CD4-positive, alpha-beta T cell treated with Interleukin-15 for 4 hours (primary cell): ENCODE measurements at places on chromosomes 13 and 19.

DNA sequence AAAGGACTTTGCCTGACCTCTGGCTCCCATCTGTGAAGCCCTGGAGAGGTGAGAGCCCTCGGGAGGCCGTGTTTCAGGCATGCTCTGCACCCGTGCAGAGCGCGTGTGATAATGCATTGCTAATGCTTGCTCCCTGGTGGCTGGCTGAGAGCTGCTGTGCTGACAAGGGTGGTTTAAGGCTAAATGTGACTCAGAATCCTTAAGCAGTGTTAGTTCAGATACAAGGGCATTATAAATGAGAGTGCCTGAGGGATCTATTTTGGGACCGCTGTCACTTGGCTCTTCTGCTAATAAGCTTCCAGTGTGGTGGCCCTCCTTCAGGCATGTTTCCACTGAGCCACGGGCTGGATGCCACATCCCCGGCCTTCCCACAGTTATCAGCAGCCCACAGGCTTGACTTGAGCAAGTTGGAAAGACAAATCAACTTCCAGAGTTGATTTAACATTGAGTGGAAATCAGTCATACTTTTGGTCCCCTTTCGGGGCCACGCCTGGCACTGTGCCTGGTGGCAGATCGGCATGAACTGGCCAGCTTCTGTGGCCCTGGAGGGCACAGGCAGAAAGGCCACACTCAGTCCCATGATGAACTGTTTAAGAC, 17.0 kb downstream of the ALOX5AP start:
- DNase-seq: no peak

DNA sequence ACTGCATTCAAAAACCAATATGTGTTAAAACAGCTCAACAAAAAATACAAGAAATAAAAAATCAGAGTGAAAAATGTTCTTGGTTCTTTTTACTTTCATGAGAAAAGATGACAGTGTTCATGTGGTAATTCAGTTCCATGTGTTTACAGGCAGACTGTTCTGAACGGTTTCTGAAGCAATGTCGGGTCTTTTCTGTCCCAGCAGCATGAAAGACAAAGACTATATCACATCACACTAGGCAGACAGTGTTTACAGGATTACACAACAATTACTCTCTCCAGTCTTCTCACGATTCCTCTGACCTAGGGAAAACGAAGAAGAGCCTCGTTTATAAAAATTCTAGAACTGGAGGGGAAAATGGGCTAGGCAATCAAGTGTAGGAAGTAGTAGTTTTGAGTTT, 83.4 kb downstream of the UBL3 start:
- DNase-seq: no peak

DNA sequence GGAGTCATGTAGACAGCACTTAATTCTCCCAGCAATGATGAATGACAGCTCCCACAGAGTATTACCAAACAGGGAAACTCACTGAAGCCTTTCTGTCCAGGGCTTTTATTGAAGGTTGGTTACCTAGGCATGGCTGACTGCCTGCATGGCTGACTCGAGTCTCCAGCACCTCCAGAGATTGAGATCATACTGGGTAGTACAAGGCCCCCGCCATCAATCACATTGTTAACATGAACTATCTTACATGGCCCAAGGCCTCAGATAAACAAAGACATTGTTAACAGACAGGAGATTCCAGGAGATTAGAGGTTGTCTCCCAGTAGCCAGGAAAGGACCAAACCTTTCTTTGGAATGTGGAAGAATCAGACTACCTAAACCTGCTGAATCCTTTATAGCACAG, 128.3 kb upstream of the LSM14A start:
- no peak for DNase-seq

DNA sequence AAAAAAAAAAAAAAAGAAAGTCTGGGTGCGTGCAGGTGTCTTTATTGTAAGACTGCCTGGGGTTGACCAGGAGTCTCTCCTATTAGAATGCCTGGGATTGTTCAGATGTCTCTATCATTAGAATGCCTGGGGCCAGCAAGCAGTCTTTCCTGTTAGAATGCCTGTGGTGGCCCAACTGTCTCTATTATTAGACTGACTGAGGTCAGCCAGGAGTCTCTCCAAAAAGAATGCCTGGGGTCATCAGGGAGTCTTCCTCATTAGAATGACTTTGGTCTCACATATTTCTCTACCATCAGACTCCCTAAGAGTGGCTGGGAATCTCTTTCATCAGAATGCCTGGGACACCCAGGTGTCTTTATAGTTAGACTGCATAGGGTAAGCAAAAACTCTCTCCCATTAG, 1577.5 kb downstream of the UQCRFS1 start:
- no peak for DNase-seq

GRCh38 chr13:72586518-72586917, 140.9 kb downstream of the MZT1 start:
- DNase-seq: no peak

- DNase-seq: no peak
Observed at GRCh38 chr13:75558145-75558840, 8.7 kb downstream of the UCHL3 start.
